ENCODE measurements at places on chromosomes 12 and 14.
A peak's percentile ranks its signal among the peaks of the same experiment; 100 is the strongest.

DNA sequence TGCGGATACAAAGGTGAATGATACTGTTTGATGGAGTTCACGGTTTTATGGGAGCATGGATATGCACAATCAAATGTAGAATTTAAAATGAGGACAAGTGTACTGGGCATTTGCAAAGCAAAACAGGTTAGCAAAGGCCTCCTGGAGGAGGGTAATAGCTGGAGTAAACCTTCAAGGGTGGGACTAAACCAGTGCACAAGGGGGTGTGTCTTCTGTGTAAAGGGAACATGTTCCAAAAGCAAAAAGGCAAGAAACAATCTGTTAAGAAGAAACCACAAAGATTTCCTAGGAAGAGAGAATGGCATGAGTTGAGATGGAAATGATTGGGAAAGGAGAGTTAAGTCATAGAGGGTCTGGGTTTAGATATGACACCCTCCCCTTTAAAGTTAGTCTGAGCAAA lies 109.2 kb upstream of the SLCO1C1 start:
- no peak for DNase-seq

- no peak for DNase-seq
Observed at GRCh38 chr14:97336179-97336578, 539.0 kb downstream of the VRK1 start.

- DNase-seq: no peak
Observed at GRCh38 chr12:67656251-67656650, 7.7 kb downstream of the DYRK2 start.

GRCh38 chr14:91009501-91010152 lies 50.8 kb downstream of the RPS6KA5 start:
- DNase-seq: peak; percentile 87

DNA sequence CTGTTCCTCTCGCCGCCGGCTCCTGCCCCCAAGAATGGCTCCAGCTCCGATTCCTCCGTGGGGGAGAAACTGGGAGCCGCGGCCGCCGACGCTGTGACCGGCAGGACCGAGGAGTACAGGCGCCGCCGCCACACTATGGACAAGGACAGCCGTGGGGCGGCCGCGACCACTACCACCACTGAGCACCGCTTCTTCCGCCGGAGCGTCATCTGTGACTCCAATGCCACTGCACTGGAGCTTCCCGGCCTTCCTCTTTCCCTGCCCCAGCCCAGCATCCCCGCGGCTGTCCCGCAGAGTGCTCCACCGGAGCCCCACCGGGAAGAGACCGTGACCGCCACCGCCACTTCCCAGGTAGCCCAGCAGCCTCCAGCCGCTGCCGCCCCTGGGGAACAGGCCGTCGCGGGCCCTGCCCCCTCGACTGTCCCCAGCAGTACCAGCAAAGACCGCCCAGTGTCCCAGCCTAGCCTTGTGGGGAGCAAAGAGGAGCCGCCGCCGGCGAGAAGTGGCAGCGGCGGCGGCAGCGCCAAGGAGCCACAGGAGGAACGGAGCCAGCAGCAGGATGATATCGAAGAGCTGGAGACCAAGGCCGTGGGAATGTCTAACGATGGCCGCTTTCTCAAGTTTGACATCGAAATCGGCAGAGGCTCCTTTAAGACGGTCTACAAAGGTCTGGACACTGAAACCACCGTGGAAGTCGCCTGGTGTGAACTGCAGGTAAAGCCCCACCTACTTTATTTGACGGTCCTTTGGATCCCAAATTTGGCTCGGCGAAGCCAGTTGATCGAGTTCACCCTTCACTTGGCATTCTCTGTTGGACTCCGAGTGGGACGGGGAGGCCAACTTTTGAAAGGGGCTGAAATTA lies 1.5 kb downstream of the WNK1 start:
- no peak for DNase-seq

- no peak for DNase-seq
Observed at GRCh38 chr12:126952096-126953007, 1314.6 kb upstream of the TMEM132C start.

GRCh38 chr14:33956640-33957039 lies 5.8 kb upstream of the EGLN3 start:
- DNase-seq: no peak

DNA sequence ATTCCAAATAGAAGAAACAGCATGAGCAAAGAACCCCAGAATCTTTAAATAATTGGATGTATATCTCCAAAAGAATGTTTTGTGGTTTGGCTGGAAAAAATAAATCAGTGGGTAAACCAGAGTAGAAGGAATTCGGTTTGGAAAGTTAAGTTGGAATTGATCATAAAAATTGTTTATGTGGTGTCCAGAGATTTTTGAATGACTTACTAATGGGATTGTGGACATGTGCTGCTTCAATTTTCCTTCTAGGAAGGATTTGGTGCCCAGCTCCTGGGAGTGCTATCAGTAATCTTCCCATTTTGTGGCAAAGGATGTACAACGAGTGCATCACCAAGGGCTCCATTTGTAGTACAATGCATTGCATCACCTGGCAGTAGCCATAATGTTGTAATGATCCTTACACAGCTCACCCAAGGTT lies 224.8 kb downstream of the SLC16A7 start:
- DNase-seq: no peak

DNA sequence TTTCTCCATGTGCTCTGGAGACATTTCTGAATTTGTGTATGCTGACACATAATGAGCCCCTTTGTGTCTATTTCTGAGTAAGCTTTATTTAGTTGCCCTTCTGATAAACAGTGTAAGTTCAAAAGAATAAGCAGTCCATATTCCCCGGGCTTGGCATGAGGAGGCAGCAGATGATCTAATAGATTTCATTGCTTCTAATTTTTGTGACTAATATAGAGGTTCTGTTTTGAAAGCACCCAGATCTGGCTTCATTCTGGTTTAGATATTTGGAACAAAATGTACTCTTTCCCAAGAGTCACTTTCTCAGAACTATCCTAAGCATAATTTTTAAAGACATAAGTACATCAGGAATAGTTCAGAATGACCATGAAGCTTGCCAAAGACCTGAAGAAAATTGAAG lies 290.9 kb downstream of the BTG1 start:
- DNase-seq: no peak

DNA sequence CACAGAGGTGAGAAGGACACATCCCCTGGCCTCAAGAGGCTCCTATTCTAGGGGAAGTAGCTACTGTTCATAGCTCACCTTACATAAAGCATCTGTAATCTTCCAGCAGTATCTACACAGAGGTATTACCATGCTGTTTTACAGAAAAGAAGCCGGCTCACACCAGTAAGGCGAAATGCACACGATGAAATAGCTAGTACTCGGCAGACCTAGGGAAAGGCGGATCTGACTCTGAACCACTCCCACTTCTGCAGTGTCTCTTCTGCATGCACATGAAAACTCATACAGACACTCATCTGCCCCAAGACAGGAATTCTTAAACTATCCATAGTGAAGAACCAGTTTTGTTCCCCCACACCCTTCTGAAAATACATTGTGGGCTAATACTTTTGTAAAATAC lies 73.6 kb downstream of the IQSEC3 start:
- no peak for DNase-seq
